Smooth muscle cell of the pulmonary artery (primary cell): ENCODE measurements at places on chromosomes 16 and 17. TPM values are rescaled to one million over a fixed set of nuclear protein-coding genes. Genes with fewer than 3 reads are reported as not detected.

SLC38A7 gene
- 31.7 and 43.7 TPM in 2 replicates for total RNA-seq

KCNAB3 gene
- 0.23 and 0.33 TPM in 2 replicates for total RNA-seq

KRT31 gene
- not detected in 2 replicates for total RNA-seq

CSH2 gene
- total RNA-seq, result not detected in 2 replicates

CETP gene
- 0.17 and 0.52 TPM in 2 replicates for total RNA-seq

WFIKKN1 gene
- total RNA-seq, result 0.26 TPM in 2 replicates

HOXB9 gene
- not detected in 2 replicates for total RNA-seq
